Stimulated activated CD4-positive, alpha-beta T cell treated with anti-CD3 and anti-CD28 coated beads, Interleukin-2, amount 100 ng/mL, for 48 hours (primary cell): ENCODE measurements at places on chromosomes 6 and 20.

GRCh38 chr20:1905693-1906092, 10.5 kb downstream of the SIRPA start:
- DNase-seq: no peak

GRCh38 chr20:19211252-19211651, 1.2 kb upstream of the SLC24A3 start:
- DNase-seq: no peak

DNA sequence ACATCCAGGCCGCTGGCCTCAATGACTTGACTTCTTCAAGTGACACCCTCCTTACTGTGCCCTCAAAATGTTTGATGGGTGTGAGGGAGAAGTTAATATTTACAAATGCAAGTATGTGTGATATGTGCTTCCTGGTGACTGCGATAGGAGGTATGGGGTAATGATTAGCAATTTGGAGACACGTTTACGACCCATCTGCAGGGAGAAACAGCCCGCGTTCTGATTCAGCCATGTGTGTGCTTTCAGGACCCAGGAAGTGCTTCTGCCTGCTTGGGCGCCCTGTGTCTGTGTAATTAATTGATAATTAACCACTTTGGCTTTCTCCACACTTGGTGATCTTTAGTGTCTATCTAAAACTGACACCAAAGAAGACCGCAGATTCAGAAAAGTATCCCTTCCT, 25.0 kb downstream of the SIRPA start:
- no peak for DNase-seq

GRCh38 chr6:32627831-32628230, 9.4 kb upstream of the HLA-DQA1 start:
- DNase-seq: no peak

- no peak for DNase-seq
These were observed 177.6 kb downstream of the UST start for GRCh38 chr6:148924226-148925012.

DNA sequence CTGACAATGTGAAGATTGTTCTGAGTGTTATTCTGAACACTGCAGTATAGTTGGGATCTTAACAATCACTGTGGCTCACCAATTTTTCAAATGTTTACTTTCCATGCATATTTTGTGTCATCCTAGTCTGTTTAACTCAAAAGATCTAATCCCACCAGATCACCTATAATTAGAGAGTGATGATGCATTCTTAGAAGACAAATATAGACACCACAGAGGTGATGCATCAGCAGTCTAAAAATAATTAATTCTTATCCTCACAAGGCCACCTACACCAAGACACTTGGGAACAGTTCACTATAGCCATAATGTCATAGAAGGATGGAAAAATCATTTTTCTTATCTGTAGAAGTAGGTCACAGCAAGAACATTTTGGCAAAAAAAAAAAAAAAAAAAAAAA, 154.8 kb downstream of the UBE3D start:
- no peak for DNase-seq

GRCh38 chr6:118292558-118292957, 255.5 kb upstream of the PLN start:
- DNase-seq: no peak

DNA sequence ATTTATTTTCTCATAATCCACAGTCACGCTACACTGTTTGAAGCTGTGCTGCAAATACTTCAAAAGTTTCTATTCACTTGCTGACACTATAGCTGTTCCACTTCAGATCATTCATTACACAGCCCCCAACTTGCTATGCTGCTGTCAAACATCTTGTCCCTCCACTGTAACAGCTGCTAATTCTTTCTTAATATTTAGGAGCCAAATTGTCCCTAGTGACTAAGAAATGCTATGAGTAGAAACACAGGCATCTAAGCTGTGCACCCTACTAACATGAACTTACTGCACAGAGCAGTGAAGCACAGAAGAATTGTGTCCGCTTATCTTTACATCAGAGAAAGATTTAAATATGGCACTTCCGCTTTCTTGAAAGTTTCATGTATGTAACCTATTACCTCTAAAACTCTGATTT, 91.3 kb downstream of the PDE10A start:
- no peak for DNase-seq

- no peak for DNase-seq
These were observed 36.8 kb downstream of the PTCHD4 start for GRCh38 chr6:48073976-48074767.

- DNase-seq: no peak
These were observed 296.8 kb upstream of the MARCKS start for GRCh38 chr6:113560376-113560775.

GRCh38 chr20:64184795-64185194, 20.5 kb downstream of the MYT1 start:
- no peak for DNase-seq

- no peak for DNase-seq
These were observed 13.8 kb upstream of the GTSF1L start for GRCh38 chr20:43740642-43741041.
